Activated T-helper 1 cell treated with anti-CD3 and anti-CD28 coated beads, Interleukin-12 subunit alpha, Interleukin-12 subunit beta, Interleukin-2, Interleukin-4 antibody, amounts not matched to agents 30 ng/mL and 10 ng/mL and 1 ng/mL, durations not matched to agents 14 hours and 24 hours and 36 hours (primary cell): ENCODE measurements at places on chromosomes 3 and 15. TPM values are rescaled to one million over a fixed set of nuclear protein-coding genes. Genes with fewer than 3 reads are reported as not detected.

The CCDC13 gene
- total RNA-seq = 0.32 TPM in 1 of 2 replicates, not detected in the other

GRCh38 chr3:152197937-152198336 is 70.8 kb upstream of the MBNL1 start:
- DNase-seq = no peak

- no peak for DNase-seq
Measured at GRCh38 chr15:67196672-67197363, 57.6 kb downstream of the AAGAB start.

DNA sequence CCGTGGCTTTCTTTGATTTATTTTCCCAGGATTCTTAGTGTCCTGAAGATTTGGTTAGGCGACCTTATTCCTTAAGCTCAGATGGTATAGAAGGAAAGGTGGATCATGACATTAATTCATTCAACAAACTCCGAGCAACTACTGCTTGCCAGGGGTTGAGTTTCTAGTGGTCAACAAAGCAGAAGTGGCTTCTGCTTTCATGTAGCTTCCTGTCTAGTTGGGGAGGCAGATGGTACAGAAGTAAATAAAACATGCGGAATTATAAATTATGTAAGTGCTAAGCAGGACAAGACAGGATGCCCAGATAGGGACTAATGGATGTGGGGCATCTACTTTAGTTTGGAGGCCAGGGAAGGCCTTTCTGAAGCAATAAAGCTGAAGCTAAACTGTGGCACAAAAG is 15.6 kb downstream of the EEFSEC start:
- no peak for DNase-seq
